ENCODE measurements at places on chromosomes 1 and 21.

DNA sequence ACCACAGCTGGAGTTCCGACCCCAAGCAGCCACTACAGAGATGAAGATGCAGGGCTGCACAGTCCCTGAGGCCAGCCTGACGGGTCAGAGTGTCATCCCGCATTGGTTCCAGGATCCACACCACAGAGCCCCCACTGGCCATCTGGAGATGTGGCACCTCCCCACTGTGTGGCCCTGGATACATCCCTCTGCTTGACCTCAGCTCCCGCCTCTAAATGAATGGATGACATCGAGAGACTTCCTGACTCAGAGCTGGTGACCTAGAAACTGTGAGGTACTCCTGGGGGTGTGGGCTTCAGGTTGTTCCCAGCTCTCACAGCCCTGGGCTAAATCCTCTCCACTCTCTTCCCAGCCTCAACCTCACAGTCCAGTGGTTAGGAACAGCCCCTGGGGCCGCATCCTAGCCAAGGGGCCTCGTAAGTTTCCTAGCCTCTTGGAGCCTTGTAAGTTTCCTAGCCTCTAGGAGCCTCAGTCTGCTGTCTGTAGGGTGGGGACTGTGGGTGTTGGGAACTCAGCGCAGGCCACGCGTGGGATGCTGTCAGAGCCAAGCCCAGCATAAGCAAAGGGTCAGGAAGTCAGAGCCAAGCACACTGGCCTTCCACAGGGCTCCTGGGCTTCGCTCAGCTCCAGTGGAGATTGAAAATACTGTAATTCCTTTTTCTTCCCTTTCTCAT lies 87.5 kb upstream of the RUNX3 start:
- no peak for DNase-seq

DNA sequence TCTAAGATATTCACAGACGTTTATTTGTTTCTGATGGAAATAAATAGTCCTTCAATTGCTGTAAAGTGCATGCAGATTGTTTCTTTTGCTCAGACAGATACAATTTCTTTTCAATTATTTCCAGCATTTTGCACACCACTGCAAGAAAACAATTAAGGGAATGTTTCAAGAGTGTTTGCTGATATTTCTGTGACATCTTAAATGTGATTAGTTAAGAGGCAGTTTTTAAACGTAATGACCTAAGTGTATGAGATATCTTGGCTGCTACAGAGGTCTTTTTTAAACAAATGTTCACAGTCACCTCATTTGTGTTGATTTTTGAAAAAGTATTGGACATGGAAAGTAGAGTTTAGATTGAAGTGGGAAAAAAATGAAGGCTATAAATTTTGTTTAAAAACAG lies 262.3 kb upstream of the BRINP3 start:
- no peak for DNase-seq

- DNase-seq, result no peak
Observed at GRCh38 chr1:184889166-184889565, 85.1 kb downstream of the NIBAN1 start.

- no peak for DNase-seq
Observed at GRCh38 chr21:33401630-33401992, 1.6 kb upstream of the IFNGR2 start.

GRCh38 chr1:24641646-24642151 lies 1.4 kb upstream of the SRRM1 start:
- DNase-seq, result no peak

DNA sequence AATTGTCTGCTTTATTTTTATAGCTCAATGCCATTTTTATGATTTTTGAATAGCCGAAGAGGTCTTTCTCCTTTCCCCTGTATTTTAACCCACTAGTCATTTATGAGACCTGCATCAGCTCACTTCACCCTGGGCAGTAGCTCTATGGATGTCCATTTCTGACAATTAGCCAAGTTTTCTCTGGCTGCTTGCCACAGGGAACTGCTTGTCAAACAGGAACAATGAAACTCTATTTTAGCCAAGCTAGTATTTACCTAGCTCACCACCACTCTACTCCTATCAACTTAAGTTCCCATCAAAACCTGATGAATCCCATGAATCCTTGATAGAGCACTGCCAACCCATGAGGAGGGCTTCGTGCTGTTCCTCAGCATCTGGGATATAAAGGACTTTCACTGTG lies 406.7 kb downstream of the RWDD3 start:
- no peak for DNase-seq

DNA sequence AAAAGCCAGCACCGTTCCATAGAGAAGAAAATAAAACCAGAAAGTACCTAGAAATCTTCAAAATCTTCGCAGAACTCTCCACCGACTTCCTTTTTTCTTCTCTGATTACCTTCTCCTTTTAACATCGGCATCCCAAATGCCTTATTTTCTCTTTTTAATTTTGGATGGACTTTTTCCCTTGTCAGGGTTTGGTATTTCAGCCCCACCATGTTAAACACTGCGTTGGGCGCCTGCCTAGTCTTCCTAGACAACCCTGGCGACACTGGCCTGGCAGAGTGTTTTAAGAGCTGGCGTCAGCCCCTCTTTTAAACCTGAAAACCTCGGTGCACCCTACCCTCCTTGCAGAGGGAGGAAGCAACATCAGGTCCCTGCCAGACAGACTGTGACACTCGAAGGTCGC lies 66.0 kb upstream of the EFHD2 start:
- no peak for DNase-seq

DNA sequence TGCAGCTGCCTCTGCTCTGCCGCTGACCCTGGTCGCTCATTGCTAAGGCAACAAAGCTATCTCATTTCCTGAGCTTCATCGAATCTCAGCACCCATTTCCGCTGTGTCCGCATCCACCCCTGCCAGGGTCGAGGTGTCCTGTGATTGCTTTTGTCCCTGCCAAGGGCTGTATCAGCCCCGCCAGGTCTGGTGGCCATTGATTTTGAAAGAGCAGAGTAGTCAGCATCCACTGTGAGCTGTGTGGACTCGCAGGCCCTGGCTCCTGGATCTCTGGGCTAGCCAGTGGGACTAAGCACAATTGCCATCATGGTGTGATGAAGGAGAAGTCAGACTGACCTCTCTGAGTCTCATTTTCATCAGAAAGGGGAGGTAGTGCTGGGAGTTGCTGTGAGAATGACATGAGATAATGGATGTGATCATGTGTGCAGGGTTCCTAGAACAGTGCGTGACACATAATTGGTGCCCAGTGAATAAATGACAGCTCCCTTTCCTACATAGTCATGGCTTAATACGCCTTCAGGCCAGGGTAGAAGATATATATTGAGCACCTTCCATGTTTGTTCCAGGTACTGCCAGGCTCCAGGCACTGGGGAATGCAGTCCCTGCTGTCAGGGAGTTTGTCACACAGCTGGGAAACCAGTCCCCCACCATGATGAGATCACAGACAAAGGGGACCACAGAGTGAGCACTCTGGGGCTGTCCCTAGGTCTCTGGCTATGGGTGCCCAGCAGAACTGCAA lies 32.1 kb downstream of the NAV1 start:
- DNase-seq, result no peak

DNA sequence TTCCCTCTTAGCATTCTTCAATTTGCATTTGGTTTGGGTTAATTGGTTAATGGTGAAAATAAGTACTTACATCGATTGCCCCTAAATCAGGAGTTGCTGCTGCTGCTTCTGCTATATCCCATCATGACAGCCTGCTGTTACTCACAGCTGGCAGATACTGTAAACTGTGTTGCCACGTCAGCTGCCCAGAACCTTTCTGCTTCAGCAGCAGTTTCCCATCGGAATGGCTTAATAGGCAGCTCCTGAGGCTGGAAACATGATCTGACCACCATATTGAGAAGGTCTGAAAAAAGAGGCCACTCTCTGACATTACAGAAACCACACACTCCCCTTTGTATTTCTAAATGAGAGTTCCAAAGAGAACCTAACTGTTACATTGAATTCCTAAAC lies 14.3 kb upstream of the SEC16B start:
- peak; percentile 92 for DNase-seq

- DNase-seq, result peak; percentile 42
Observed at GRCh38 chr21:16534408-16535101, 804.8 kb downstream of the USP25 start.
